ENCODE measurements at places on chromosomes 4 and X.

DNA sequence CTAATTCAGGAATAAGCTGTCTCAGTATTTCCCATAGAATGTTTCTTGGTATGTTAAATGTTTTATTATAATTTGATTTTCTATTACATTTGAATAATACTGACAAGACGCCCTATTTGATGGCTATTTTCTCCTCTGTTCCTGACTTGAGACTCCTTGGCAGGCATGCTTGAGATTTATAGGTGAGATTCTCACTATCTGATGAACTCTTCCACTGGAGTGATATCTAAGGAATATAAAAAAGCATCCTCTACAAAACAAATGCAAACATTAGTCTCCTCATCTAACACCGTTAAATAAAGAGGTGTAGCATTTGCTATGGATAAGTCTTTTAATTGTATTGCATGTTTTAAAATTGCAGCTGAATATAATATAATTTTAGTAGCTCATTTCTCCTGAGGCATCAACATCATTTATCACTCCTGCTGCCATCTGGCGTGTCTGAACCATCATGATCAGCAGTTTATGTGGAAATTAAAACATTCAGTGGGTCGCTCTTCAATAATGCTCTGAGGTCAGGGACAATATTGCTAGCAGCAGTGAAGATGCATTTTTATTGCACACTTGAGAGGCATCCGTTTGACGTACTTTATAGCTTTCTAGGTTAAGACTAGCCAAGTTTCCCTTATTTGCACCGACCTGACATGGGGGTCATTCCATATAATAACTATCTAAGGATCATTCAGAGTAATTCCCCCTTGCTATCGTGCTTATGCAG lies 210.4 kb upstream of the GALNTL6 start:
- DNase-seq, result no peak

- DNase-seq, result no peak
These were observed 999.4 kb downstream of the GLUD2 start for GRCh38 chrX:122046815-122047214.

- no peak for DNase-seq
These were observed 37.7 kb upstream of the RAB33B start for GRCh38 chr4:139416073-139416673.

- no peak for DNase-seq
These were observed 89.7 kb downstream of the BCOR start for GRCh38 chrX:40007756-40008705.

DNA sequence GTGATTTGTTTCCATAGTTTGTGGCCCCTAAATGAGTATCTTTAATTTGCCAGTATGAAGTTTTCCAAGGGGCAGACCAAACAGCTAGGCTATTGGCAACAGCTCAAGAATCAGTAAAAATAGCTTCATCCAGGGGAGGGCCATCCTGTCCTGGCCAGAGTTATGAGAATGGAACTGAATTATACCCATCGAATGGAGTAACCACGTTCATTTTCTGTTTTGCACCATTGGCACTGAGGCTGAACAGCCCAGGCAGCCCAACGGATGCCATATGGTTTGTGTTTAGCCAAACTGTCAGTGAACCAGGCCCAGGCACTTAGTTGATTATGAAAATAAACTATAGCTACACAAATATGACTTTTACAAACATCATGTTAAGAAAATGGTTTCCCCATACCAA lies 17.7 kb upstream of the ASB5 start:
- no peak for DNase-seq

- no peak for DNase-seq
These were observed 18.0 kb downstream of the SPINK2 start for GRCh38 chr4:56803471-56803870.

DNA sequence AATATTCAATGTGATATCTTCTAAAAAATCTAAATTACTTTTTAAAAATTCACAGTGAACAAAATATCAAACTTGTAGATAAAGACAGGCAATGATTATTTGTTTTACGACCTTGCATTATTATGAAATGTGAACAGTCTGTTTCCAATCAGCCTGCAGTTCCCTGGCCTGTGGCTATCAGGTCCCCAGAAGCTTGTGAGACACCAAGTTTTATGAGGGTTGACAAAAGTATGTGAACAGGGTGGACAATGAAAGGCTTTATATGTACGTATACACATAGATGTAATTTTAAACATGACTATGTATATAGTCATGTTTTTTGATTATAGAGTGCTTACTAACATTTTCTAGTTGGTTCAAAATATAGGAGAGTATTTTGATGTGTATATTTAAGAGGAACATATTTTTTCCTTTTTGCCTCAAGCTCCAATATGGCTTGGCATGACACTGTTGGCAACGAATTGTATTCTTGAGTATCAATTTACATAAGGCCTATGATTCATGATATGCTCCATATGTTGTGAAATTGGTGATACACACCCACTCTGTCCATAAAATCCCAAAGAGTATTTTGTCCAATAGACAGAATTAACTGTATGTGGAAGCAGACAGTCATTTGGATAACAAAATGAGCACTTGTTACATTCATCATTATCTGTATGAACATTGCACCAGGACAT lies 55.7 kb downstream of the BTC start:
- no peak for DNase-seq

GRCh38 chrX:37779857-37780256 lies at the start of gene CYBB:
Gene CYBB, plus strand, starts transcription at chrX:37780059. Its CDS starts 19 bp downstream, at chrX:37780078.
- DNase-seq, result no peak

Measured in omental fat pad (tissue), 4 donors.